Esophagus muscularis mucosa (tissue), 4 donors: ENCODE measurements at places on chromosomes 4 and X. TPM values are rescaled to one million over a fixed set of nuclear protein-coding genes. Genes with fewer than 3 reads are reported as not detected.
A peak's percentile ranks its signal among the peaks of the same experiment; 100 is the strongest.

- no peak for DNase-seq
Measured at GRCh38 chr4:30722359-30723200, 2.4 kb downstream of the PCDH7 start.

The REST gene
- 37.6 TPM for total RNA-seq

The CFAP47 gene
- under 0.01 TPM for total RNA-seq

The FAM149A gene
- total RNA-seq = 38.8 TPM

DNA sequence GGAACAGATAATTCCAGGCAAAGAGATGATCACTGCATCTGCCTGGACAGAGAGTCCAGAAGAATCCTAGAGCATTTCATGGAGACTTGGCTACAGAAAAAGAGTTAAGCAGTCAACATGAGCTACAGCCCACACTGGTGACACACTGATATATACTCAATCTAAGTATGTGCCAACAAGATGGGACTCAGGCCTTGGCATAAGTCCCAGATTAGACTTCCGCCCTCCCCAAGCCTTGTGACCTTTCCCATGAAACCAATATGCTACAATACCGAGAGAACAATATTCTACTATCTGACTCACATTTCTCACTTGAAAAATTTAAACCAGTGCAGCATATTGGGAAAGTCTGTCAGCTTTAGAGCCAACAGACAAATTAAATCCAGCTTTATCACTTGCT is 65.7 kb upstream of the SLITRK2 start:
- DNase-seq = no peak

DNA sequence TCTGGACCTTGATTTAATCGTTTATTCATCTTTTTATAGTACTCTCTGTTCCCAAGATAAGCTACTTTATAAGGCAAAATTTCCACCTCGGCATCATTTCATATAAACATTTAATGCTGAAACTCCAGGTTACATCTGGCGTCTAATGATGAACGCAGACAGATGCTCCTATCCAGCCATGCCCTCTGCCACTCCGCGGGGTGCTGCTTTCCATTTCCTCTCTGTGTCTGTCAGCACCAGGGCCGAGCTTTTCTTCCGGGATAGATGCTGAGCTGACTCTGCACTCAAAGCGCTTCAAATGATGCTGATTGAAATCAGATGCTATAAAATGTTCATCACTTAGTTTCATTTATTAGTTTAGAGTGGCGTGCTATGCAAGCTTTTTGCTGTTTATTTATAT is 80.5 kb upstream of the HELT start:
- DNase-seq = peak; percentile 21

The NWD2 gene
- total RNA-seq = 0.50 TPM

The SPANXD gene
- not detected for total RNA-seq

GRCh38 chrX:13506574-13506973 is 62.8 kb upstream of the EGFL6 start:
- no peak for DNase-seq

GRCh38 chr4:4225915-4226605 is 669 bp downstream of the OTOP1 start:
- no peak for DNase-seq

The MOSPD2 gene
- 15.4 TPM for total RNA-seq

DNA sequence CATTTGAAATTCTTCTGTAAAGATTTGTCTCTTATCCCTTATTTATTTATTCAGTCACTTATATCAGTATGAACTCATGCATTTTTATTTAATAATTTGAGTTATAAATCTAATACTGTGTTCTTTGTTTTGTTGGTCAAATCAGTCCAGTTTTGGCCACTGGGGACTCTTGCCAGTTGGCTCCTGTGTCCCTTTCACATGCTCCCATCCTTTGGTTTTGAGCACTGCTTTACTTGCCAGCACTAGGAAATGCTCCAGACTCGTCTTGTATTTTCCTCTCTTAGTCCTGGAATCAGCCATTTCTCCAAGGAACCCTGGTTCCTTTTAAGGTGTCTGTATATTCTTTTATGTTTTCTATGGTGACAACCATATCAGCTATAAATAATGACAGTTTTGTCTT is 28.1 kb downstream of the KANTR start:
- DNase-seq = no peak
